ENCODE measurements at places on chromosomes 13 and 19.

- no peak for DNase-seq
These were observed 4.6 kb downstream of the PTGIR start for GRCh38 chr19:46620267-46620666.

DNA sequence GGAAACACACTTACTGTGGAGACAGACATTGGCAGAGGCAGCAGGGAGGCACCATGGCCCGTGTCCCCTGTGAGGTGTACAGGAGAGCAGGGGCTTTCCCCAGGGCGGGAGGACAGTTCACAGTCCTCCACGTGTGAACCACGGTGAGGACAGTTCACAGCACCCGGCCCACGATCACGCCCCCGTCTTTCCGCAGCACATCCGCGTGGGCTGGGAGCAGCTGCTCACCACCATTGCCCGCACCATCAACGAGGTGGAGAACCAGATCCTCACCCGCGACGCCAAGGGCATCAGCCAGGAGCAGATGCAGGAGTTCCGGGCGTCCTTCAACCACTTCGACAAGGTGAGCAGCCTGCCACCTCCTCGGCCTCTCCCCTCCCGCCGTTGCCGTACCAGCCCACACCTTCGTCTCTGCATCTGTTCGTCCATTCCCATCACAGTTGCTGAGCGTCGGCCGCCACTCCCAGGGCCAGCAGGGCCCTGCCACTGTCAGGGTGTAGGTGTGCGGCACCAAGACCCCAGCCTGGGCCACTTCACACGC is 17.4 kb downstream of the CAPN12 start:
- DNase-seq = no peak

- no peak for DNase-seq
These were observed 10.3 kb downstream of the MBD3L2B start for GRCh38 chr19:7010722-7011593.

DNA sequence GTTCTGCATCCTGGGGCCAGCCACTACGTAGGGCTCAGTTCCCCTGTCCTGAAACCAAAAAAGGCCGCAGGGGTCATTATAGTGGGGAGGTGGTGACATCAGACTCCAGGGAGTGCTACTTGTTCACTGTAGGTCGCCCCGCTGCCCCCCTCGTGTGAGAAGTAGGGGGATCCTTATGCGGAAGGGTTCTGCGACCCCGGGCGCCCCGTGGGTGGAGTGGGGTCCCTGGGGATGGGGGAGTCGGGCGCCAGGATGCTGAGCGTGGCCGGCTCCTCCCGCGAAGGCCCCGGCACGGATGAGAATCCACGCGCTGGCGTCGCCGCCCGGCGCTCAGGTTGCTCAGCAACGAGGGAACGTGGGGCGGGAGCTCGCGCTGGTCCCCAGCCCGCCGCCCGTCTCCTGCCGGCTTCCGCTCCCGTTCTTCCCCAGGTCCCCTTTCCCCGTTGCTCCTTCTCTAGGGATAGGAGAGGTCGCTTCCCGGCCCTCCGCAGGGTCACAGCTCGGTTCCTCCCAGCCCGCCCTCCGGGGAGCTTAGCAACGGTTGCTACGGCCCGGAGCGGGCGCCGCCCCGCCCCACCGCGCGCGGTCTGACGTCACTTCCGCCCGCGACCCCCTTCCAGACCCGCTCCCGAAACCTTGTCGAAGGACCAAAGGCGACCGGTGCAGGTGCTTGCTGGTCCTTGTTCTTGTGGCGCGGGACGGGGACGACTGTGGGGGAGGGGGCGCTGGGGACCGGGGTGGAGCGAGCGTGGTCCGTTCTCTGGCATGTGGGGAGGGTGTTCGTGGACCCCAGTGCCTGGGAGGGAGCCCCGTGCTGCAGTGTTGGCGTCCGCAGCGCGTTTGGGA is at the start of gene NAT14:
TSS of gene NAT14 (plus strand) at position 596 of the 846 bp plus-strand sequence. CDS start 521 bp downstream, outside the sequence.
- DNase-seq = peak; percentile 65

- DNase-seq = no peak
These were observed 554.1 kb upstream of the MIR17HG start for GRCh38 chr13:90793261-90793820.

GRCh38 chr13:57865600-57866294 is 234.2 kb downstream of the PCDH17 start:
- no peak for DNase-seq

DNA sequence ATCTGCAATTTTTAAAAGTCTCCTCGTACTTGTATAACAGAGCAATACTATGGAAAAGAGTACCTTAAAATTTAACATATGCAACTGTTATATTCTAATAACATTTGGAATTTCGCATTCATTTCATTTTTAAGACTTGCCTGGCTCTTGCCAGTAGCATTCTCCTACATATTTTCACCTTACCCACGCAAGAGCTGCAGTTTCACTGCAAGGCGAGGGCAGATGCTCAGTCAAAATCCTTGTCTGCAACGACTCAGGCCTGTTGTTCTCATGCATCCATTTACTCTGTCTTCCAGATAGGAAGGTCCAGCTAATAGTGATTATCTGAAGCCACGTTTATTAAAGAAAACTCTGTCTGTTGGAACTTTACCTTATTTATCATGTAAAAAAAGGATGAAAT is 227.0 kb upstream of the RFC3 start:
- no peak for DNase-seq

DNA sequence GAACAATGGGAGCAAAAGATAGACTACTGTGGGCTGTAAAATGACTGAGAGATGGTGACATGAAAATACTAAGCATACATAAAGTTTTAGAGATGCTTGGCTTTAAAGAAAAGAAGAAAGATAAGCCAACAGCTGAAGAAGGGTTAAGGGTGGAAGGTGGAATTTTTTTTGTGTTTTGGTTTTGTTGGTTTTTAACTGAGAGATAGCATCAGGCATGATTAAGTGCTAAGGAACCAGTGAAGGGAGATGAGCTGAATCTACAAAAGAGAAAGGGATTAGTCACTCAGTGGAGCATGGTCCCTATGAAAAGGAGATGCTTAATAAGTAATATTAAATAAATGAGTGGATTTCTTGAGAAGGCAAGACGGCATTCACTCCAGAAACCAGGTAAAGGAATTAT is 12.5 kb upstream of the TBC1D4 start:
- DNase-seq = no peak

DNA sequence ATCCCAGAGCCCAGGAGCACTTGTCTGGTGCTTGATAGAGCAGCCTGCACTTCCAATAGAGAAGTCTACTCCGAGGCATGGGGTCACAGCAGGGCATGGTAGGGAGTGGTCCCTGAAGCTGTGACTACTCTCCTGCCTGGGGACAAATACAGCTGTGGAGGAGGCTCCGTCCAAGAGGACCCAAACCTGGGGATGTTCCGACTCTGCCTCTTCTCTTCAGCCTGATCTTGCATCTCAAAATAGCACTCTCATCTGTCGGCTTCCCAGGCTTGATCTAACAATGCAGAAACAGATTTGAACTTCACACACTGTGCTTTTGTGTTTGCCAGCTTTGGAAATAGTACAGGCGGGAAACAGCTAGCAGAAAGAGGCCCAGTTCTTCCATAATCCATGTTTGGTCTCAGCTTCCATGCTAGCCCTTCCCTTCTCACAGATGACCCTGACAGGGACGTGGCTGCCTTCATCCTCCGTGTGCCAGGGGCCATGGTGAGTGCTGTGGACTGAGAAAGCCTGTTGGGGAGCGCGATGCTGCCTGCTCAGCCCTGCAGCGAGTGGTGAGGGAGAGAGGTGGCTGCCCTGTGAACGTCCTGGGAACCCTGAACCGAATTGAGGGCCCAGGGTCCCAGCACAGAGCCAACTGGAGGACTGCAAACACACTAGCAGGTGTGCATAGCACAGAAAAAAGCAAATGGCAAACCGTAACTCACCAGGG is 150.3 kb upstream of the GPR12 start:
- no peak for DNase-seq

- no peak for DNase-seq
These were observed 19.2 kb downstream of the EPN1 start for GRCh38 chr19:55694241-55694655.

DNA sequence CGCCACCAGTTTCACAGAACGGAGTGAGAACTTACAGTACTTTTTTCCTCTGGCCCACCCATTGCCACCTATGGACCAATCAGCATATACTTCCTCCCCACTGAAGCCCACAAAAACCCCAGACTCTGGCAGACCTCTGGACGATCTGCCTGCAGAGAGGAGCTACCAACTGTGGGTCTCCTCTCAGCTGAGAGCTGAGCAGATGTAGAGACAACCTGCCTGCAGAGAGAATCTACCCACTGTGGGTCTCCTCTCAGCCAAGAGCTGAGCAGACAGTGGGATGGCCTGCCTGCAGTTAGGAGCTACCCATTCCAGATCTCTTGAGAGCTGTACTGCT is 69.7 kb downstream of the PIBF1 start:
- DNase-seq = no peak

DNA sequence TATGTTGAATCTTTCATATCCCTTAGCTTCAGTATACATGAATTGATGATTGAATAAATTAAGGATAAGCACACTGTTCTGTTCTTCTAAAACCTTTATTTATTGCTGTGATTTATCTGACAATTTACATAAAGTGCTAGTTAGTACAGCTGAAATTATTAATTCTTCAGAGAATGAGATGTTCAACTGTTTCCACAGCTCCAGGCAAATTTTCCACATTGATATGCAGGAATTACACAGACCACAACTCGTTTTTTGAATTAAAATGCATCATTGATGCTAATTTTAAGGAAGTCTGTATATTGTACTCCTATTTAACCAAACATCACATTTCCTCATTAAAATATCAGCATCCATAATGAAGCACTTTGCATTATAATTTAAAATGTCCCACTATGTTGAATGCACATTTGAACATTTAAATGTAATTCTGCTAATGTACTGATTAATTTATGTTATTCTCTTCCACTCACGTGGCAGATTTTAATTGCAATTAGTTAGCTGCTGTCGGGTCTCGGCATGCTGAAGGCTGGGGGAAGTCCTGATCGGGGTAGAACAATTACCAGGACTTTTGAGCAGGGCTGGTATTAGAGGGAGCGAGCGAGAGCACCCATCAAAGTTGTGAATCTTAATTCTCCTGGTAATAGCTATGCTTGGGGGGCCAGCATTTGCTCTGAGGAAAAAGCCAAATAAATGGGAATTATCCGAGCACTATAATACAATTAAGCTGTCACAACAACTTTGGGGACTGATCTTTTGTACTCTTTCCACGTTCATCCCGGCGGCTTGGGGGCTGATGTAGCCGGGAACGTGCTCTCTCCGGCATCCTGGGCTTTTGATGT is 136.7 kb upstream of the TMTC4 start:
- DNase-seq = no peak

DNA sequence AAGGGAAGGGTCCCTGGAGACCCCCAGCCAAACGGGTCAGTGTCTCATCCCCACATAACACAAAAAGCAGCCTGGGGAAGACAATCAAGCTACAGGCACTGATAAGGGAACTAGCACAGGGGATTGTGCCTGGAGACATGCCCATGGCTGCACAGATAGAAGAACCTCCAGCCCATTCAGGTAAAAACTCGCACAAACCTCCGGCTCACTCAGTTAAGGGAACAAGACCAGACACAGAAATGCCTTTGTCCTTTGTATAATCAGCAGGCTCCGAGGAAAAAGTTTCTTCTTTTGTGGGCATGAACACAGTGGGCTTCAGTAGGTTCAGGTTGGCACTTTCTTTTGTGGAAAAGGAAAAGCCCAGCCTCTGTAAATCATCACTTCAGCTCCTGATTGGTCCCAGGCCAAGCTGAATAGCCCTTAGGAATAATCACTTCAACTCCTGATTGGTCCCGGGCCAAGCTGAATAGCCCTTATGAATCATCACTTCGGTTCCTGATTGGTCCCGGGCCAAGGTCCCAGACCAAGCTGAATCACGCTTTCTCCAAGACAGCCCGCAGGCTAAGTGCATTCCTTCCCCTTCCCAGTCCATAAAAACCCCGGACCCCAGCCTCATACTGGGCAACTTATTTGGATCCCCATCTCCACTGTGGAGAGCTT is 5.0 kb upstream of the ZNF230 start:
- DNase-seq = no peak

DNA sequence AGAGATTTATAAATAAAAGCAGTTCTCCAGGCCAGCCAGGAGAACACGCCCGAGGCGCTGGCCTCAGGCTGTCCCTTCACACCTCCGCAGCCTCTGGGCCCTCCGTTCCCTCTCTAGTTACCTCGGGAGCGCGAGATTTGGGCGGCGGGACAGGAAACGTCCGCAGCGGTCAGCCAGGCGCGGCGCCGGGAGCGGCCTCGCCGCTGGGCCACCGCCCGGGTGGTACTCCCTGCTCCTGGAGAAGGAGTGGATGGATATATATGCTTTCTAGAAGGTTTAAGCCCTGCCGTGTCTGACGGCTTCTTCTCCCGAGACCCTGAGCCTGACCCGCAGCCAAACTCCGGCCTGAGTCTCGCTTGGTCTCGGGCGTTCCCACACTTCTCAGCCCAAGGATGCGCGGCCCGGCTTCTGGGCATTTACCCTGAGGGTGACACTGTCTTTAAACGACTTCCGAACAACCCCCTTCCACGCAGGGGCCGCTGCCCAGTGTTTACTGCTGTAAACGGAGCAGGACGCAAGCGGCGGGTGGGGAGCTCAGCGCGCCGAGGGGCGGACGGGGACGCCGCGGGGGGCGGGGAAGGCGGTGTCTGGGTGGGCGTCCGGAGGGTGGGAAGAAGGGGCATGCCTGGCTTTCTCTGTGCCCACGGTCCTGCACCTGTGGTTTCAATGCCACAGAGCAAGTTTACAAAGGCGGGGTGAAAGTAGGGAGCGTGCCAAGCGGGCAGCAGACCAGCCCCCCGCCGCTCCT is 2.0 kb upstream of the ZIC2 start:
- DNase-seq = no peak

DNA sequence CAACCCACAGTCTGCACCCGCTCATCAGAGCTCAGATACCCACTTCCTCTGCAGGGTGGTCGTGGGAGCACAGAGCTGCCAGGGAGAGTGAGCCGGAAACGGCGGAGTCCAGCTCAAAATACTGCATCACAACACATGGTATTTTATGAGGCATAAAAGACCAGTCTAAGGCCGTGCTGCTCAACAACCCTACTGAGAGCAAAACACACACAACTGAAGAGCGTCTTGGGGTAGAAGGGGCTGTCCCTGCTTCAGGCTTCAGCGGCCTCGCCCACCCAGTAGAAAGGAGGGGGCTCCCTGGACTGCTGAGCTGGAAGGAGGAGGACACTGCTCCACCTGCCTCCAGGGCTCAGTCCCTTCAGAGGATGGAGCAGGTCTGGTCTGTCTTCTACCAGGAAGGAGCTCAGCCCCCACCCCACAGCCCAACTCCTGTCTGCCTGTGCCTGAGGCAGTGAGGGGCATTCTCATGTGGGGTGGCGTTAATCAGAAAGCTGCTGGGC is 36.9 kb downstream of the NAXD start:
- DNase-seq = no peak

Data from CD4-positive, alpha-beta T cell (primary cell).